ENCODE measurements at places on chromosomes 5 and 9.

DNA sequence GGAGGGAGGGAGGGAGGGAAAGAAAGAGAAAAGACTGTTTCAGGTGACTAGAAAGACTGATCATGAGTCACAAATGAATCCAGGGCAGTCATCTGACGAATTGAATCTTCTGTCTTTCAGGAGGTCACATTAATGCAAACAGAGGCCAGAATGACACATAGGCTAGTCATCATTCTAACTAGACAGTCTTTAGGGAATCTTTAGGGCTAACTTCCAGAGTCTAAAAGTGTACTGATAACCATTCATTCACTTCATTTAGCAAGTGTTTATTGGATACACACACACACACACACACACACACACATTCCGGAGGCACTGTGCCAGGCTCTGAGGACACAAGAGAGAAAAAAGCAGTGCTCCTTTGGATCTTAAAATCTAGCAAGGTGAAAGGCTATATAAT lies 156.7 kb downstream of the EBF1 start:
- peak; percentile 58 for DNase-seq

- no peak for DNase-seq
Measured at GRCh38 chr9:118736406-118736805, 632.8 kb downstream of the BRINP1 start.

DNA sequence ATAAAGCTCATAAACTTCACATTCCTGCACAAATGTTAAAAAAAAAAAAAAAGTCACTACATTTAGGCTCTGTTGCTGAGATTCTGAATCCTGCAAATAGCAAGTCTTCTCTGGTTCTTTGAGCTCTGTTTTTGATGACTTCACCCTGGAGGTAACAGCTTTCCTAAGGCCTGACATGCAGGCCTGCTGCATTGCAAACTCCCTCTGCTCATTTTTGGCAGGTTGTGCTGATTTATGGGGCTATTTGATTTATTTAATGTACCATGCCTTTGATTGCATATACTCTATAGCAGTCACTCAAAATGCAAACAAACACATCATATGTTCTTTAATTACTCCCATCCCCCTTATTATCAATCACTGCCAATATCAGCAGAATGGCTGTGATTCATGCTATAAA lies 416.1 kb upstream of the IZUMO3 start:
- DNase-seq, result no peak

GRCh38 chr5:39905356-39905755 lies 480.6 kb upstream of the DAB2 start:
- DNase-seq, result no peak

GRCh38 chr9:118630931-118631595 lies 738.2 kb downstream of the BRINP1 start:
- DNase-seq, result no peak

DNA sequence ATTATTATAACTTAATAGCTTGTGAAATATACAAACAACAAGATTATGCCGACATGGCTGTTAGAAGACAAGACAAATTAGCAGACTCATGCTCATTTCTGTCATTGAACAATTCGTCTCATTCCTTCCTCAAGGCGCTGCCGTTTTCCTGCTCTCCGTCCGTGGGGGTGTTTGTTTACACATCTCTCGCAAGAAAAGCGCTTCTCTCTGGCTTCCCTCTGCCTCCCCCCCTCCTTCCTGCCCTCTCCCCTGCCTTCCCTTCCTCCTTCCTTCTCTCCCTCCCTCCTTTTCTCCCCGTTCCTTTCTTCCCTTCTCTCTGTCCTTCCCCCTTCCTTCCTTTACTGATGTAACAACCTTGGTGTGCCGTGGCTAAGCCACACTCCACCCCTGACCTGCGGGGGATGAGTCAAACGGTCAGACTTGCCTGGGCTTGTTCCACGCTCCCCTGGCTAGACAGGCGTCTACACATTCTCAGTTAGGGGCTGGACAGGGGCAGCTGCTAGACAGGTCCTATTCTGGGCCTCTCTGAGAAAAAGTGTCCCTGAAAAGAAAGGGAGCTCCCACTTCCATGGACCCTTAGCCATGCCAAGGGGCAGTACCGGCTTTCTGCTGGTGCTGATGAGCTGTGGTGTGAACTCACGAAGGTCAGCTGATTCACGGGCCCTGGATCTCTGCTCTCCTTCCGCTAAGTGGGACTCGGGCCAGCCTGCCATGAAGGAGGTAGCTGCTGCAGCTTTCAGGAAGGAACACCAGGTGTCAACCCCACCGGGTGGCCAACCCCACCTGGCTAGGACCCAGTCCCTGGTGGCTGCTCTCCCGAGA lies 32.0 kb upstream of the SPTLC1 start:
- no peak for DNase-seq

DNA sequence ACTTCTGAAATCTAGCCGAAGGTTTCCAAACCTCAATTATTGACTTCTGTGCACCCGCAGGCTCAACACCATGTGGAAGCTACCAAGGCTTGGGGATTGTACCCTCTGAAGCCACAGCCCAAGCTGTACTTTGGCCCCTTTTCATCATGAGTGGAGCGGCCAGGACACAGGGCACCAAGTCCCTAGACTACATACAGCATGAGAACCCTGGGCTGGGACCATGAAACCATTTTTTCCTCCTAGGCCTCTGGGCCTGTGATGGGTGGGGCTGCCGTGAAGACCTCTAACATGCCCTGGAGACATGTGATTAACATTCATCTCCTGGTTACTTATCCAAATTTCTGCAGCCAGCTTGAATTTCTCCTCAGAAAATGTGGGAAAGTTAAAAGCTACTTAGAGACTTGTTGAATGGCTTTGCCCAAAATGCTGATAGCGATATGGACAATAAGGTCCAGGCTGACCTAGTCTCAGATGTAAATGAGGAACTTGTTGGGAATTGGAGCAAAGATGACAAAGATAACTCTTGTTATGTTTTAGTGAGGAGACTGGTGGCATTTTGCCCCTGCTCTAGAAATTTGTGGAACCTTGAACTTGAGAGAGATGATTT lies 34.1 kb upstream of the CPLANE1 start:
- no peak for DNase-seq

- DNase-seq, result no peak
Measured at GRCh38 chr5:54518146-54518817, 723 bp downstream of the SNX18 start.

GRCh38 chr5:119355244-119355638 lies 578 bp upstream of the TNFAIP8 start:
- DNase-seq, result no peak

- no peak for DNase-seq
Measured at GRCh38 chr5:158809310-158809850, 290.3 kb downstream of the EBF1 start.

- no peak for DNase-seq
Measured at GRCh38 chr5:143448518-143448917, 45.0 kb upstream of the NR3C1 start.

GRCh38 chr9:135884328-135885035 lies 22.9 kb downstream of the CAMSAP1 start:
- no peak for DNase-seq

DNA sequence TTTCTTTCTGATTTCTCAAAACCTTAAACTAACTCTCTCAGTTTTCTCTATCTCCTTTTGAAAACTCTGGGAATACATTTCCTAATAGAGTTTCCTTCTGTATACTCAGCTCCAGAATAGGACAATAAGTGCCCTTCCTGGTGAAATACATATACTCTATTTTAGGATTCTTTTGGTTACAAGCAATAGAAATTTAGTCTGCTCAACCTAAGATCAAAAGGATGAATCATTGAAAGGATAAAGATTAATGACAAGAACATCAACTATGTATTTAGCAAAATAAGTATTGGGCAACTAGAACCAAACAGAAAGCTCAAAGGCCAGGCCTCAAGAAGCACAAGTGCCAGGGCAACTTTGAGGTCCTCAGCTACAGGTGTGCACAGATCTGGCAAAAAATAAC lies 127.1 kb downstream of the ADAMTSL1 start:
- no peak for DNase-seq

DNA sequence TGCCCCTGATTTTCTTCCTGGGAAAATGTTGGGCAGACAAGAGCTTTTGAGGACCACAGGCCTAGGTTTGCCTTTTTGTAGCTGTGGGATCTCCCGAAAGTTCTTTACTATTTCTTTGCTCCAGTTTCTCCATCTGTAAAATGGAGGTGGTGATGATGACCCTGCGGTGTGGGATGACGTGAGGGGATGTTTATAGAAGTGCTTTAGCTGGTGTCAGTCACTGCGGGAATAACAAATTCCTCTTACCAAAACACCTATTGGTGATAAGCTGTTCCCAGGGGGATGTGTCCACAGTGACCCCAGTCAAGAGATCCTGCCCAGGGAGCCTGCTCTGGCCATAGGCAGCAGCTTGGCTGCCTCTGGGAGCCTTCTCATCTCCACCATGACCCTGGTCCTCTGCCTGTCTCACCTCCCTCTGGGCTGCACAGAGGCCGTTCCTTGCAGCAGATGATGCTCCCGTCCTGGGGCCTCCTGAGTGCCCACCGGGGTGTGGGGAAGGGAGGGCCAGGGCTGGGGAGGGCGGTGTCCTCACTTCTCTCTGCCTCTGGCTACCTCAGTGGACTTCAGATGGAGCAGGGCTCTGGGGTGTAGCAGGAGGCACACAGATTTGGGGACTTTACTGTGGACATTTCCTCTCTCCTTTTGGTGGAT lies 77.2 kb downstream of the COL15A1 start:
- no peak for DNase-seq

GRCh38 chr5:173535976-173536639 lies 80.3 kb downstream of the BOD1 start:
- DNase-seq, result no peak

- DNase-seq, result no peak
Measured at GRCh38 chr9:76916231-76916630, 10.3 kb upstream of the PRUNE2 start.

All from SW 1271 (cell line).